Endothelial cell (in vitro differentiated cells): ENCODE measurements at places on chromosomes 7 and 10. TPM values are rescaled to one million over a fixed set of nuclear protein-coding genes. Genes with fewer than 3 reads are reported as not detected.

DNA sequence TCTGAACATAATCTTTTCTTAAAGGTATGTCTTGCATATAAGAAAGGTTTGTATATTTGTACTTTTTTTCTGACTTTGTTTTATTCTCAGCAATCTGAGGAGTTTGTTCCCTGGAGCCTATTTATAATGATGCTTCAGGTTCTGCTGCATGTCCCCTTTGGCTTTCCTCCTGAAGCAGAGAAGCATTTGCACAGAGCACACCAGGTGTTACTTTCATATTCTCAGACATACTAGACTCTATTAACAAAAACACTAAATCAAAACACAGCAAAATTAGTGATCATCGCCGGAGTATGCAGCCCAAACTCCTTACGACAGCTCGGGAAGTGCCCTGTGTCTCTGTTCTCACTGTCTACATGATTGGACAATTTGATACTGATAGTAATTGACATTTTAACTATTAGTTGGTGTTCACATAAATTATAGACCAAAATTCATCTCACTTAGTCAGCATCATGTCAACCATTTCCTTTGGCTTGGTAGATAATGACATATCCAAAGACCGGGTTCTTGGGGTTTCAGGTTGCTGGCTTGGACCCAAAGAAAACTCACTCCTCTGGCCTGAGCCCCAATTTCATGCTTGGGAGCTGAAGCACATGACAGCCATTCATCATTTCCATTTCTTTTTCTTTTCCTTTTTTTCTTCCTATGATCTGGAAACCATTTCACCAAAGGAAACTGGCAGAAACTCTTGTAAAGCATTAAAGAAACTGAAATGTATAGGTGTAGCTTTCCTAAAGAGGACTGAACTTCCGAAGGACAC is 400.1 kb upstream of the NRP1 start:
- H3K4me3 ChIP-seq, result no peak overlapping the region
- peaks cover 2% of the 10 kb centered on the region for H3K4me1 ChIP-seq
- H3K27ac ChIP-seq, result no peak overlapping the region

- H3K4me1 ChIP-seq, result no peaks in the 10 kb centered on the region
- peaks cover 1% of the 10 kb centered on the region for H3K27me3 ChIP-seq
- H3K36me3 ChIP-seq, result peaks cover 6% of the 10 kb centered on the region
- no peak for DNase-seq
Observed at GRCh38 chr10:94485094-94485493, 60.5 kb upstream of the HELLS start.

- no peaks in the 10 kb centered on the region for H3K36me3 ChIP-seq
- DNase-seq, result no peak
- peaks cover 10% of the 10 kb centered on the region for H3K27me3 ChIP-seq
- peaks cover 48% of the 10 kb centered on the region for H3K4me1 ChIP-seq
Observed at GRCh38 chr10:102674566-102674965, 30.3 kb downstream of the TRIM8 start.

SH2B2 gene
- total RNA-seq, result 2.6 TPM

GRCh38 chr7:151597541-151598444 is 78.1 kb upstream of the RHEB start:
- H3K27me3 ChIP-seq, result no peaks in the 10 kb centered on the region
- no peaks in the 10 kb centered on the region for H3K4me1 ChIP-seq
- no peak overlapping the region for H3K27ac ChIP-seq
- no peak for DNase-seq

GRCh38 chr7:131848033-131848432 is 291.6 kb upstream of the PODXL start:
- no peaks in the 10 kb centered on the region for H3K4me1 ChIP-seq
- no peak overlapping the region for H3K27ac ChIP-seq

CC2D2B gene
- total RNA-seq, result 2.1 TPM

DNA sequence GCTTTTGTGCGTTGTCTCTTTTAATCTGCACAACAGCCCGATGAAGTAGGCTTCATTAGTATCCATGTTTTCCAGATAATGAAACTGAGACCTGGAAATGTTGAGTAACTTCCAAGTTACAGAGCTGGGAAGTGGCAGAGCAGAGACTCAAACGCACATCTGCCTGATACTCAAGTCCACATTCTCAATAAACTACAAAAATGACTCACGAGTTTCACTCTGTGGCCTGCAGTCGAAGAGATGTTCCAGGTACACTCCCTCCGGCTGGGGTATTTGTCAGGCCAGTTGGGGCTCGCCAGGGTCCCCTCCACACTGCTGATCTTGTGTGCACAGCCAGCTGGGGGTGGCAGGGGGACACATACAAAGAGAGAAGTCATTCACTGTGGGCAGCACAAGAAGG is 17.7 kb upstream of the OPALIN start:
- no peak overlapping the region for H3K27ac ChIP-seq
- no peak overlapping the region for H3K4me3 ChIP-seq
- peaks cover 3% of the 10 kb centered on the region for H3K4me1 ChIP-seq
- H3K27me3 ChIP-seq, result peaks cover 15% of the 10 kb centered on the region
- no peak for DNase-seq

DNA sequence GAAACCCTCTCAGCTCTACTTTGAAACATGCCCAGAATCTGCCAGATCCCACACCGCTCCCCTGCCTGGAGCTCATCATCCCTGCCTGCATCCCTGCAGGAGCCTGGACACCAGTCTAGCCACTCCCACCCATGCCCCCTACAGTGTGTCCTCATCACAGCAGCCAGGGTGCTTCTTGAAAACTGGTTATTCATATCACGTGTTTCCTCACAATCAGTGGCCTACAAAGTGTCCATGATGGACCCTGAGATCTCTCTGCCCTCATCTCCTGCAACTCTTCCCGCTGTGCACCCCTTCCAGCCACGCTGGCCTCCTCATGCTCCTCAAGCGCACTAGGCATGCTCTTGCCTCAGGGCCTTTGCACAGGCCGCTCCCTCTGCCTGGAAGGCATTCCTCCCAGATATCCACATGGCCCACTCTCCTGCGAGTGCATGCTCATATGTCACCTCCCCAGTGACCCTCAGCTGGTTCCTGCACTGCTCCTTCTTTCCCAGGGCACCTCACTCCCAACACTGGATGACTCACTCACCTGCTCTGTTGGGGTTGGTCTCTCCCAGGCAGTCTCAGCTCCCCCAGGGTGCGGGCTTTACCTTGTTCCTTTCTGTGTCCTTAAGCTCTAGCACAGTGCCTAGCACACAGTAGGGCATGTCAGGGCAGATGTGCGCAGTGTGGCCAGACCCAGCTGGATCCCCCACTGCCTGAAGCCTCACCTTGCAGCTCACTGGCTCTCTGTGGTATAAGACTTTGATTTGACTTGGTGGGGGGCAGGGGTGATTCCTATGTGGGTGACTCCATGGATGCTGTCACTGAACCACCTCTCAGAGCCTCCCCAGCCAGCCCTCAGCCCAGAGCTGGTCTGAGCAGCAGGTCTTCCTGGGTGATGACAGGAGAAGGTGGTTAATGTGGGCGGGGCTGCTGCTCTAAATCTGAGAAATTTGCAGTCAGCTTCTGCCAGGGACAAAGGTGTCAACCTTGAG is 37.3 kb downstream of the CDH23 start:
- H3K4me1 ChIP-seq, result peaks cover 14% of the 10 kb centered on the region
- no peaks in the 10 kb centered on the region for H3K36me3 ChIP-seq
- H3K27ac ChIP-seq, result no peak overlapping the region
- H3K27me3 ChIP-seq, result peaks cover 6% of the 10 kb centered on the region

NACAD gene
- 3.5 TPM for total RNA-seq

EVX1 gene
- 0.51 TPM for total RNA-seq

- H3K27me3 ChIP-seq, result peaks cover 8% of the 10 kb centered on the region
- DNase-seq, result no peak
- H3K36me3 ChIP-seq, result peaks cover 44% of the 10 kb centered on the region
- H3K4me1 ChIP-seq, result peaks cover 11% of the 10 kb centered on the region
- no peak overlapping the region for H3K27ac ChIP-seq
Observed at GRCh38 chr10:131947631-131948347, 33.9 kb downstream of the BNIP3 start.

DNA sequence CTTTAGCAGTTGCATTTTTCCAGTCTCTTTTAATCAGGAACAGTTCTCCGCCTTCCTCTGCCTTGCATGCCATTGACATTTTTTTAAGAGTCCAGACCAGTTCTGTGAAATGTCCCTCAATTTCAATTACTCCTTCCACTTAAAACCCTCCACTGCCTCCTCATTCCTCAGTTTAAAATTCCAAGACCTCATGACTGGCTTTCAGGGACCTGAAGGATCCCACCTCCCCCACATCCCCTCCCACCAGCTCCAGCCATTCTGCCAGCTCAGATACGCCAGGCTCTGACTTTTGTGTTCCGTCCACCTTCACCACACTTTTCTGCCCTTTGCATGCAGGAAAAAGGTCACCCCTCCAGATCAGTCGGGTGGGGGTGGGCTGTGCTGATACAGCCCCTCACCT is 8.7 kb downstream of the TNRC18 start:
- H3K4me1 ChIP-seq, result peaks cover 23% of the 10 kb centered on the region
- peaks cover 25% of the 10 kb centered on the region for H3K36me3 ChIP-seq
- DNase-seq, result no peak
- H3K4me3 ChIP-seq, result no peak overlapping the region

TFEC gene
- total RNA-seq, result 0.56 TPM

GRCh38 chr10:108469940-108470339 is 1305.4 kb upstream of the SORCS1 start:
- no peaks in the 10 kb centered on the region for H3K4me1 ChIP-seq
- no peak overlapping the region for H3K4me3 ChIP-seq
- no peaks in the 10 kb centered on the region for H3K36me3 ChIP-seq
- H3K27me3 ChIP-seq, result no peaks in the 10 kb centered on the region

CTTNBP2 gene
- 24.4 TPM for total RNA-seq

DNA sequence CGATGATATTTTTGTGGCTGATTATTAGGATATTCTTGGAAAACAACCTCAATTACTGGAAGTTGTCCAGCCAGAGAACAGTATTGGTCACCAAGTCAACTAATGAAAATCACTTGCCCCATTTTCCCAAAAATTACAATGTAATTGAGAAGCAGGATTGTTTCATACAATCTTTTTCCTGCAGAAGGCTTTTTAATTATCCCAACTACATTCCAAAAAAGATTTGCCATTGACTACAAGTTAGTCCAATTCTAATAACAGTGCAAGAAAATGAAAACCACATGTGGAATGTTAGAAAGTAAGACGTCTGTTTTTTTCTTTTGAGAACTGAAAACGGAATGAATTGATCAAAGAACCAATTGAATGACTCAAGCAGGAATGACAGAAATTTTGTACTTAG is 1195.8 kb downstream of the SORCS1 start:
- no peak overlapping the region for H3K27ac ChIP-seq
- H3K36me3 ChIP-seq, result no peaks in the 10 kb centered on the region
- peaks cover 24% of the 10 kb centered on the region for H3K4me1 ChIP-seq
- DNase-seq, result no peak
- H3K27me3 ChIP-seq, result no peaks in the 10 kb centered on the region

DNA sequence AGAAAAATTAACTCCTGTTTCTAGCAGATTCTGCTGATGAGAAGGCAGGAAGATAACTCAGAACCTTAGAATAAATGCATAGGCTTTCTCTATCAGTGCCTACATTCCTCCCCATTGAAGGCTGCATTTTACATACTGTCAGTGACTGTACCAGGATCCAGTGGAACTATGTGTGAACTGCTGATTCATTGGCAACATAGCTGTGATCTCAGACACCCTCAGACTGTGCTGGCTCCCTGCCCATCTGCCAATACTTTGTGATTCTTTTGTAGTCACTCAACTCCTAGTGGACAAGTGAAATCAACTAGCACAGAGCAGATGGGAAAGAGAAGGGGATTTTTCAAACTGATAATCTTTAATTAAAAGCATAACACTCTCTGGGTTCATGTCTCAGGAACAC is 375.8 kb downstream of the MDFIC start:
- no peaks in the 10 kb centered on the region for H3K36me3 ChIP-seq
- no peak overlapping the region for H3K4me3 ChIP-seq
- H3K27me3 ChIP-seq, result no peaks in the 10 kb centered on the region
- no peaks in the 10 kb centered on the region for H3K4me1 ChIP-seq
- no peak overlapping the region for H3K27ac ChIP-seq

GRCh38 chr10:28984431-28984830 is 304.4 kb upstream of the LYZL1 start:
- peaks cover 14% of the 10 kb centered on the region for H3K4me1 ChIP-seq
- H3K36me3 ChIP-seq, result no peaks in the 10 kb centered on the region
- H3K27me3 ChIP-seq, result peaks cover 6% of the 10 kb centered on the region
- peak; percentile 23 for DNase-seq

DNA sequence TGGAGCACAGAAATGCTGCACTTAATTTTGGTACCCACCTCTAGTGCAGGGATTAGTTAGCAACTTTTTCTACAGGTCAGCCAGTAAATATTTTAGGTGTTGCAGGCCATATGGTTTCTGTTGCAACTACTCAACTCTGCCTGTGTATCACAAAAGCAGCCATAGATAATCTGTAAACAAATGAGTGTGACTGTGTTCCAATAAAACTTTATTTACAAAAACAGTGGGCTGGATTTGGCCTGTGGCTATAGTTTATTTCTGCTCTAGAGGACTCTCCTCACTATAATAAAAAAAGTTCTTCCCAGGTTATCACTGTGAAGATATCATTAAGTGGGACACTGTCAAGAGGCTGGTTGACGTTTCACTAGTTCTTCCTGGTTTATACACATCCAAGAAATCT is 65.8 kb downstream of the DNAJC12 start:
- peaks cover 10% of the 10 kb centered on the region for H3K4me1 ChIP-seq
- no peaks in the 10 kb centered on the region for H3K36me3 ChIP-seq
- H3K27me3 ChIP-seq, result peaks cover 2% of the 10 kb centered on the region
- no peak for DNase-seq

- no peak for DNase-seq
- H3K4me3 ChIP-seq, result no peak overlapping the region
- no peak overlapping the region for H3K27ac ChIP-seq
- H3K36me3 ChIP-seq, result peaks cover 37% of the 10 kb centered on the region
- H3K27me3 ChIP-seq, result peaks cover 10% of the 10 kb centered on the region
Observed at GRCh38 chr10:99905971-99906370, 103.8 kb downstream of the DNMBP start.

GRCh38 chr10:103949728-103950127 is 17.2 kb upstream of the SLK start:
- H3K36me3 ChIP-seq, result no peaks in the 10 kb centered on the region
- peaks cover 9% of the 10 kb centered on the region for H3K4me1 ChIP-seq
- peaks cover 2% of the 10 kb centered on the region for H3K27me3 ChIP-seq
- no peak overlapping the region for H3K27ac ChIP-seq
- no peak overlapping the region for H3K4me3 ChIP-seq

DNA sequence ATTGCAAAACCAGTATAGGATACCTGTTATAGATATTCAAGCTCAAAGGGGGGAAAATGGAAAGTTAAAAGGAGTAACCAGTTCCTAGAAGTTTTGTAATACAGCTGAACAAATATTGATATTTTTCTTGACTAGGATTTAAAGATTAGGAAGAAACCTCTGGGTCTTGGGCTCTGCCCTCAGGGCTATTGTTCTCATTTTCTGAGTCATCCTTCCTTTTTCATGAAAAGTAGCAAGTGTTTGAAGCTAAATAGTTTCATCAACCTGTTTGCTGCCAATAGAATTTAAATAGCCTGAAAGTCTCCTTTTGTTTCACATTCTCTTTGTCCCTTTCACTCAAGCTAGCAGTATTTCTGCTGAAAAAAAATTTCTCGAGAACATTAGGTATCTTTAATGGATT is 1061.1 kb upstream of the GHITM start:
- H3K4me3 ChIP-seq, result no peak overlapping the region
- no peak for DNase-seq
- H3K36me3 ChIP-seq, result no peaks in the 10 kb centered on the region
- peaks cover 13% of the 10 kb centered on the region for H3K4me1 ChIP-seq
- H3K27ac ChIP-seq, result no peak overlapping the region
